GM23248 (cell line): ENCODE measurements at places on chromosomes 4 and X.

DNA sequence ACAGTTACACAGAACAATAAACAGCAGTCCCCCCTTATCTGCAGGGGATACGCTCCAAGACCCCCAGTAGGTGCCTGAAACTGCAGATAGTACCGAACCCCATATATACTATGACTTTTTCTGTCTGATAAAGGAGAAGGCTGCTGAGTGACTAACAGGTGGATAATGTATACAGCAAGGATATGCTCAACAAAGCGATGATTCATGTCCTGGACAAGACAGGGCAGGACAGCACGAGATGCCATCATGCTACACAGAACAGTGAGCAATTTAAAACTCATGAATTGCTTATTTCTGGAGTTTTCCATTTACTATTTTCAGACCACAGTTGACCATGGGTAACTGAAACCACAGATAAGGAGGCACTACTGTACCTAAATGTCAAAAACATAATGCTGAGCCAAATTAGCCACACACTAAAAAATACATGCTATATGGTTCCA is 76.1 kb downstream of the MANBA start:
- DNase-seq, result peak; percentile 52

DNA sequence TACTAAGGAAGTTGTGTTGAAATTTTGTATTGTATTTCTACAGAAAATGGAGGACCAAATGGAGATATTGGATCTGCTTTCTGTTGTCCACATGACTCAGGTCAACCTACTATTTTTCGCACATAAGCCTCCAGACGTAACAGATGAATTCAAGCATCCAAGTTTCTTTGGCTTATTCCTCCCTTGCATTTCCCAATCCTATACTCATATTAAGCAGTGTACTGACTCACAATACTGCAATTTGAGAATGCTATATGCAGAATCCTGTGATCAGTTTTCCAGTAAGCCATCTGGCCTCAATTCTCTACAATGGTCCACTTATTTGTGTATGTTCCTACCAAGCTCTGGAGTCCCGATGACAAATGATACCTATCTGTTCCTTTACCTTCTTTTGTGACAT is 75.7 kb downstream of the ASB9 start:
- DNase-seq, result peak; percentile 47

DNA sequence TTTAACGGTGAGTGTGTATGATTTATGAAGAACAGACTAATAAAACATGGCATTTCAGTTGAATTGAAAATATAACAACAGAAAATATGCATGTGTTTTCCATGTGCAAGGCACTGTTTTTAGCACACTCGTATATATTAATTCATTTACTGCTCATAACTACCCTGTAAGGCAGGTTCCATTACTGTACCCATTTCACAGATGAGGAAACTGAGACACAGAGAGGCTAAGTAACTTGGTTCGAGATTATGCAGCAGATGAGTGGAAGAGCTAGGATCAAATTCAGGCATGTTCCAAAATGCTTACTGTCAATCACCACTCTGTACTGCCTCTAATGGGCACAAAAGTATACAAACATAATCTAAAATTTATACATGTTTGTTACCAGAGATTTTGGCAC is 20.4 kb downstream of the MBNL3 start:
- no peak for DNase-seq

DNA sequence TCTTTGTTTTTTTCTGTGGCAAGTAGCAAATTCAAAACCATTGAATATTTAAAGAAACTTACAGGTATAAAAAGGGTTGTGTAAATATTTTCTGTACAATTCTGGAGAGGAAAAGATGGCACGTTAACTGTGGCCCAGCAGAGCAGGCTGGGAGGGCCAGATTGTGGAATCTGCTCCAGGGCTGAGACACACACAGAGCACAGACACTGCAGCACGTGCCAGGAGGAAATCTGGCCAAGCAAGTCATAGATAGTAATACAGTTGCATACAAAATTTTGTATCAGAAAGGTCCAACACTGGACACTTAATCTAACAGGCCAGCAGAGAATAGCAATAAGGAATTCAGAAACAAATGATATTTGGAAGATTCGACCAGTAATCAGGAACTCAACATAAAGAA is 763.7 kb downstream of the PDHA2 start:
- no peak for DNase-seq

GRCh38 chr4:5158825-5159224 is 107.5 kb downstream of the STK32B start:
- DNase-seq, result no peak

- DNase-seq, result no peak
These were observed 440.1 kb downstream of the AFF2 start for GRCh38 chrX:148940411-148940996.

- DNase-seq, result peak; percentile 13
These were observed 10.2 kb downstream of the BEND2 start for GRCh38 chrX:18210470-18210869.

DNA sequence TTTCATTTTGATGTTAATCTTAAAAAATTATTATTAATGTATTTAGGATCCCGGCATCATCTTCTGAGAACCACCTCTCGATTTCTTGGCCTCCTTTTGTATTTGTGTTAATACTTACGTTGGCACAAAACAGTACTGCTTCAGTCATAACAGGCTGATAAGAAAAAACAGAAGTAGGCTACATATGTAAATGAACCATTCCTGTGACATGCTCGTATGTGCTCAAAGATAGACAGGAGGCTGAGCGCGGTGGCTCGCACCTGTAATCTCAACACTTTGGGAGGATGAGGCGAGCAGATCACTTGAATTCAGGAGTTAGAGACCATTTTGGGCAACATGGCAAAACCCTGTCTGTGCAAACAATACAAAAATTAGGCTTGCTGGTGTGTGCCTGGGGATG is 109.4 kb upstream of the H2AZ1 start:
- DNase-seq, result no peak

- DNase-seq, result peak; percentile 1
These were observed 1174.4 kb upstream of the PCDH10 start for GRCh38 chr4:131974730-131975129.

DNA sequence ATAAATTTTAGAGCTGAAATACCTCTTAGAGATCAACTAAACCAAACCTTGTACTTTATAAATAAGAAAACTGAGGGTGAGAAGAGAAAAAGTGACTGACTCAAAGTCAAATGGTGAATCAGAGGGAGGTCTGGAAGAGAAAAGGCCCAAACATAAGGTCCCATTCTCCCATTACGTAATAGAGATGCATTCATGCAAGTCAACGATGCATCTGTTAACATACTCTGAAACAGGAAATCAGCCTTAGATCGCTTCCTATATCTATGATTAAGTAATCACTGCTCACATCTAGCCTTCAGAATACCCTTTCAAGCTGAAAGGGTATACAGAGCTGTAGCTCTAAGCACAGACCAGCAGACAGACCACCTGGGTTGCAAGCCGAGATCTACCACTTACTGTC is 6.5 kb downstream of the RNF150 start:
- peak; percentile 38 for DNase-seq

DNA sequence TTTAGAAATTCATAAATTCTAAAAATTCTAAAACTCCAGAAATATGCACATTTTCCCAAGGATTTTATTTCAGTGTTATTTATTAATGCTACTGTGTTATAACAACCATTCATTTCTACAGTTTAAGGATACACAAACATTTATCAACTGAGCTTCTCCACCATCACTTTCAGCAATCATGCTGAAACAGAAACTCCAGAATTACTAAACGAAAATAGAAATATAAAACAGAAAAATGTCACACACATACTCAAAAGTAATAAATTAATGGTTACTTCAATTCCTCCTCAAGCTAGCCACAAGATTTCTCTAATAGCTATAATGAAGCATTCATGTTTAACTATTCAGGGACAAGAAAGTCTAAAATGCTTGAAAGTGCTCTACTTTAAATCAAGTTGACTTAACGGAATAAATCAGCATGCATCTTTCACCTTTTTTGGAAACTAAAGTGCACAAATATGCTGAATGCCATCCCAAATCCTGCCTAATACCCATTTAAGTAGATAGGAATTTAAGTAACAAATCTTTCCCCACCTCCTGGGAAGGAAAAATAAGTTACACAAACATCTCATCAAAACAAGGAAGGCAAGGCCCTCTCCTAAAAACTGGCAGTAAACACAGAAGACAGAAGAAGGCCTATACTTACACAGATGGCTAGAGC is 563 bp downstream of the FAM13A start:
- DNase-seq, result no peak

DNA sequence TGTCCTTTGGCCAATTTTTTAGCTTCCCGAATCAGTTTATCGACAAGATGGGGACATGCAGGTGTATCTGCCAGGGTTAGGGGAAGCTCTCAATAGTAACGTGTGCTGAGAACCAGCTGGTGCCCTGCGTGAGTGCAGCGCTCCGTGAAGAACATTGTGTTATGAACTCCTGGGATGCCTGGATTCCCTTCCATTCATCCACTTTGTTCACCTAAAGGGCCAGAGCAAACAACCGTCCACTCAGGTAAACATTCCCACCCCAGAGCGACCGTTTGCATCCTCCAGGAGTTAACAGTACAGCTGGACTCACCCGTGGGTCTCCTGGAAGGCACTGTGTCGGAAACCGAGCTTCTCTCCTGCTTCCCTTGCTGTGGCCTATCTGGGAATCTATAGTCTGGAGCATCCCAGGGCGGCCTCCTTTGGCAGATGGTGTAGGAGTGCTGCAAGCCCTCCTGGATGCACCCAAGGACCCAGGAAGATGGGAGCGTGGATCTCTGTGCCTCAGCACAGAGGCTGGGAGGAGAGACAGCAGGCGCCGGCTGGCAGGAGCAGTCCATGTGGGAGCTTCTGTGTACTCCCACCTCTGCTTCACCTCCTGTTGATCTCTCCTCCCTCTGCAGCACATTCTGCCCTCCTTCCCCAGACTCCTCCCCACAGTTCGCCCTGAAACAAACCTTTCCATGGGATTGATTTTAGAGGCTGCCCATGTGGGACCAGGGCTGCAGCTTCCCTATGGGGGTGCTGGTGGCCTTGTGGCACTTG is 62.7 kb downstream of the SHROOM2 start:
- DNase-seq, result no peak

DNA sequence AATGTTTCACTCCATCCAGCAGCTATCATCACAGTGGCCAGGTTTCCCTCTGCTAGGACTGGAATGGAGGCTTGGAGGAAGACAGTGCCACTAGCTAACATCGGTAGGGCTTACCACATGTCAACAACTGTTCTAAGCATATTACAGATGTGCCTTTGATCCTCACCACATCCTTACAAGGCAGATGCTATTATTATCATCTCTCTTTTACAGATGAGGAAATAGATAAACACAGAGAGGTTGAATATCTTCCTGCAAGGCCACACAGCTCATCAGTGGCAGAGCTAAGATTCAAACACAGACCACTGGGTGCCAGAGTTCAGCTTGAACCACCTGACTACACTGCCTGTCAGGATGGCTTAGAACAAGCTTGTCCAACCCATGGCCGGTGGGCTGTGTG is 47.4 kb downstream of the MAMLD1 start:
- no peak for DNase-seq

- no peak for DNase-seq
These were observed 45.4 kb downstream of the UGT2A3 start for GRCh38 chr4:68905939-68906779.

DNA sequence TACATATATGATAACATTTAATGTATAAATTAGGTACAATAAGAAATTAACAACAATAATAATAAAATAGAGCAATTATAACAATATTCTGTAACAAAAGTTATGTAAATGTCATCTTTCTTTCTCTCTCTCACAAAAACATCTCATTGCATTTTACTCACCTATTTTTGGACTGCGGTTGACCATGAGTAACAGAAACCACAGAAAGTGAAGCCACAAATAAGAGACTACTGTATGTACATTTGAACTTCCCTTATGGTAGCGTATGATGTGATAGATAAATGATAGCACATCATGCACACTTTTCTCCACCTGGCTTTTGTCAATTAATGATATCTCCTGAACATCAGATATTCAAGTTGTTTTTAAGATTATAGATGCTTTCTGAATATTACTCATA is 80.5 kb downstream of the HNRNPD start:
- DNase-seq, result no peak

GRCh38 chr4:70504733-70505132 is 13.6 kb upstream of the AMTN start:
- DNase-seq, result no peak

DNA sequence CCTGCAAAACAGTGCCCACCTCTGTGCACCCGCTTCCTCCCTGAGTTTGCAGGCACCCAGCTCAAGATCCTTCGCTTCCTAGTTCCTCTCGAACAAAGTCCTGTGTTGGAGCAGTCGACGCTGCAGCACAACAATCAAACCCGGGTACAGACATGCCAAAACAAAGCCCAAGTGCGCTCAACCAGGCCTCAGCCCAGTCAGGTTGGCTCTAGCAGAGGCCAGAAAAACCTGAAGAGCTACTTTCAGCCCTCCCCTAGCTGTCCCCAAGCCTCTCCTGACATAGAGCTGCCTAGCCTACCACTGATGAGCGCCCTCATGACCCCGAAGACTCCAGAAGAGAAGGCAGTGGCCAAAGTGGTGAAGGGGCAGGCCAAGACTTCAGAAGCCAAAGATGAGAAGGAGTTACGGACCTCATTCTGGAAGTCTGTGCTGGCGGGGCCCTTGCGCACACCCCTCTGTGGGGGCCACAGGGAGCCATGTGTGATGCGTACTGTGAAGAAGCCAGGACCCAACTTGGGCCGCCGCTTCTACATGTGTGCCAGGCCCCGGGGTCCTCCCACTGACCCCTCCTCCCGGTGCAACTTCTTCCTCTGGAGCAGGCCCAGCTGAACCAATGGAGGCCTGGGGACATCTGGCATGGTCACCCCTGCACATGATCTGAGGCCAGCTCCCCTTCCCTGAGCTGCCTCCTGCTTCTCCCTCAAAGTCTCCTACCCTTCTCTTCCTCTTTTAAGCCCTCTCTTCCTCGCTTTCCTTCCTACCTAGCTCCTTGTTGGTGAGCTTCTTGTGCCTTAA is 6.9 kb downstream of the APEX2 start:
- DNase-seq, result no peak

GRCh38 chr4:52550186-52550585 is 108.9 kb downstream of the USP46 start:
- DNase-seq, result no peak

DNA sequence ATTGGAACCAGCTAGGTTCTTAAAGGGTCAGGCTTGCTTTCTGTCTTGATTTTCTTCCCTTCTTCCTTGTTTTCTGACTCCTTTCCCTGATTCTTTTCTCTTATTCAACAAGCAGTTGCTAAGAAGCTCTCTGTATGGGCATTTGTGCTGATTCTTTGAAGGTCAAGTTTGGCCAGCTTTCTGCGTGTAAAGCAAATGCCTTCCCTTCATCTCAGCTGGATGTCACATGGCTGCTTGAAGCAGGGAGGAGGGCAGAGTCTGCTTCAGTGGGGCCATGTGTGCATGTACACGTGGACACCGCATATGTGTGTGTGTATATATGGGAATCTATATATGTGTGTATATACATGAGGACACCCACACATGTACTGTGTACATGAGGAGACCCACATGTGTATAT is 139.9 kb upstream of the ATP6AP2 start:
- no peak for DNase-seq

DNA sequence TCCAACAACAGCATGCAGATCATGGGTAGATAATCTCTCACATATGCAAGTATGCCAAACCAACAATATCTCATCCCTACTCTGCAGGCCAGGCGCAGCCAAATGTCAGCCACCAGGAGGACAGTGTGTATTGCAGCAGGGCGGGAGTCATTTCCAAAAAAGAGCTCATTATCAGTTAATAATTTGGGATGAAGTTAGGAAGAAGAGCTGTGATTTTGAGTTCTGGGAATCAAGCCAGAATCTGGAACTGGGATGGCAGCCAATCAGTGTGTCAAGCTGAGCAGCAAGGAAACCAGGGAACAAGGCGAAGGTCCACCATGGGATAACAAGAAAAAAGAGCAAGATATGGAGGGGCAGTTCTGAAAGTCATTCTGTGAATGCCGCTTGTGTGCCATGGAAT is 88.2 kb upstream of the CAMK2D start:
- DNase-seq, result peak; percentile 17

GRCh38 chr4:139564502-139564901 is 8.5 kb upstream of the SETD7 start:
- DNase-seq, result no peak
